Stimulated activated CD4-positive, alpha-beta T cell treated with anti-CD3 and anti-CD28 coated beads, Interleukin-1b, Interleukin-23, amount 100 ng/mL, for 1 hour (primary cell): ENCODE measurements at places on chromosomes 1 and 21.

DNA sequence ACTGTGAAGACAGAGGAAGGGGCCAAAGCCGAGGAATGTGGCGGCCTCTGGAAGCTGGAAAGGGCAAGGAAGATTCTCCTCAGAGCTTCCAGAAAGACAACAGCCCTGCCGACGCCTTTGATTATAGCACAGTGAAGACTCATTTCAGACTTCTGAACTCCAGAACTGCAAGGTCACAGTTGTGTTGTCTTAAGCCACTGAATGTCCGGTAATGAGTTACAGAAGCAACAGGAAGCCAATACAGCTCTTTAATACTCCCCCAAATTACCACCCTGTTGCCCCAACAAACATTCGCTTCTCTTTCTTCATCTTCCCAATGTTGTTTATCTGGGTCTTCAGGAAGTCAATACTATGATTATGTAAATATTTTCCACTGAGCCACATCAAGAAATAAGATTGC, 44.0 kb downstream of the ETS2 start:
- DNase-seq = no peak

DNA sequence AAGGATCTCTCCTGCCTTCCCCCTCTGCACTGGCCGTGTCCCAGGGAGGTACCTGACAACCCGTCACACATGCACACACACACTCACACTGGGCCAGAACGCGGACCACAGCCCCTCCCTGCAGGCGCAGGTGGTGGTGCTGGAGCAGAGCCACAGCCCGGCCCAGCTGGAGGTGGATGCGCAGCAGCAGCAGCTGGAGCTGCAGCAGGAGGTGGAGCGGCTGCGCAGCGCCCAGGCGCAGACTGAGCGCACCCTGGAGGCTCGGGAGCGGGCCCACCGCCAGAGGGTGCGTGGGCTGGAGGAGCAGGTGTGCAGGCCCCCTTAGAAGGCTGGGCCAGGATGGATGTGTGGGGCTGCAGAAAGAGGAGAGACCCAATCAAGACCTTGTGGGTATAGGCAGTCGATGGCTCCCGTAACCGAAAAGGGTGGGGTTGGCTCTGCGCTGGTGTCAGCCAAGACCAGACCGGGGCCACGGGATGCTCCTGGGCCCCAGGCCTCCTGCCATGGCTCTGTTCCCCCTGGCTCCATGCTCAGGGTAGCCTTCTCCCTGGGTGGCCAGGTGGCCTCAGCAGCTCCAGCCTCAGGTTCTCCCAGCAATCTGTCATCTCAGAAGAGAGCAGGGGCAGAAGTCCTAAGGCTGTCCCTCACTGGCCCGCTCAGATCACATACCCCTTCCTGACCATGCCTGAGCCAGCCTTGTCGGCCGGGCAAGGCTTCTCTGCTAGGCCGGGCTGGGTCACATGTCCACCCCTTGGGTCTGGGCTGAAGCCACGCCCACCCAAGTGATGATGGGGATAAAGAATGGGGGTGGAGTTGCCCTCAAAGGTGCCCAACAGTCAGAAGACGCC, 8.9 kb downstream of the MFAP2 start:
- no peak for DNase-seq

DNA sequence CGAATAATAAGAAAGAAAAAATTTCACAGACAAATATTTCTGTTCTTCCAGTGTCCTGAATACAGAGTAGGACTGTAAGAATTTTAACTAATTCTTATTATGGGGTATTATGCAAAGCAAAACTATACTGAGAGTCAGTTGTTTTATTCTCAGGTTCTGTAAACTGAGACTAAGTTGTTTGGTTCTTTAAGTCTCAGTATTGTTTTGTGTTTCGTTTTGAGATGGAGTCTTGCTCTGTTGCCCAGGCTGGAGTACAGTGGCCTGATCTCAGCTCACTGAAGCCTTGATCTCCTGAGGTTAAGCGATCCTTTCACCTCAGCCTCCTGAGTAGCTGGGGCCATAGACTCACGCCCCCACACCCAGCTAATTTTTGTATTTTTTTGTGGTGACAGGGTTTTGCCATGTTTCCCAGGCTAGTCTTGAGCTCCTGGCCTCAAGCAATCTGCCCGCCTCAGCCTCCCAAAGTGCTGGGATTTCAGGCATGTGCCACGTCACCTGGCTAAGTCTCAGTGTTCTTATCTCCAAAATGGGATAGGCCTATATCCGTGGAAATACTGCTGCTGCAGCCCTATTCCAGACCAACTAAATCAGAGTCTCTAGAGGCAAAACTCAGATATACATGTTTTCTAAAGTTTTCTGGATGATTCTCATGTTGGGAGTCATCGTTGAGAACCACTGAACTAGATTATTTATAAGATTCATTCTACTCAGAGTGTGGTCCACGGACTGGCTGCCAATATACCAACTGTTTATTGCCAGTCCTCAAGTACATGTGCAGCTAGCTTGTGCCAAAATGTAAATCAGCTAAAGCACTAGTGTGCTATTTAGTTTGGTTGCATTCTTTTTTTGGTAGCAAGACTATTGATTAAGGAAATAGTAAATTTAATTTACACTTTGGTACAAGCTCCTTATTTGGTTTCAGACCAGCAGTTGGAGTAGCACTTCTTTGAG, 116.6 kb downstream of the HS2ST1 start:
- no peak for DNase-seq

GRCh38 chr21:22516230-22516629, 1518.0 kb downstream of the NCAM2 start:
- no peak for DNase-seq

DNA sequence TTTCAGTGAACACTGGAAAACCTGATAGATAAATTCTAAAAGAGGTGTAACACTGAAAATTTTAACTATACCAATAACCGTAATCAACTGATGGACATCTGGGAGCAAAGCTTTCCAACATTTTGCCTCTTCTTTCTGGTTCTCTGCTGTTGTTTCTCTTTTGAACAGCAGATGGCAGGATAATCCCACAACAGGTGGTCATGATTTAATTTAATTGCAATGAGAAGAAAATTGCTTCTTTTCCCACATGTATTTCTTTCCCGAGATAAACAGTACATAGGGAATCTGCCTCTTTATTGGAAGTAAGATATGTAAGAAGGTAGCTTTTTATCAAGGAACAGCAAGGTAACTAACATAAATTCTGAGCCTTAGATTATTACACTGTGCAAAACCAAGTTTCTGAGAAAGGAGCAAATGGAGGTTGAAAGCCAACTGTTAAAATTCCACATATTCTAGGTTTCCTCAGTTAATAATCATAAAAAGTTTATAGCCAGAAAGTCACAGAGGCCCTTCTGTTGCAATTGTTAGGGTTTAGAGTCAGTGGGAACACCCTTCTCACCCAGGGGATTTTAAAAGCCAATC, 72.9 kb downstream of the RPS6KA1 start:
- DNase-seq = no peak

GRCh38 chr1:28716336-28716735, 20.4 kb upstream of the YTHDF2 start:
- DNase-seq = no peak

- DNase-seq = no peak
Observed at GRCh38 chr1:20207546-20207945, 21.2 kb upstream of the PLA2G2C start.

DNA sequence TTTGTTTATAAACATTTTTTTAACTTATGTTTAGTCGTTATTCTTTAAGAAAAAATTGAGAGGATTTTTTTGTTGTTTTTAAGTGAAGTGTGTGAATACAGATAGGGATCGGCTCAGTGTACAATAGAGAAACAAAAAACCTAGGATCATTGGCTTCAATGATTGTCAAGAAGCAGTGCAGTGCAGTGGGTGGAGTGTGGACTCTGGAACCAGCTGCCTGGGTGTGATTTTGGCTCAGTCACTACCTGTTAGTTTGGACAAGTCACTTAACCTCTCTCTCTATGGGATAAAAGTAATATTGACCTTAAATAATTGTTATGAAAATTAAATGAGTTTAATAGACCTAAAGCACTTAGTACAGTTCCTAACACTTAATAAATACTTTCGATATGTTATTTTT, 41.3 kb downstream of the SCCPDH start:
- no peak for DNase-seq

- DNase-seq = no peak
Observed at GRCh38 chr1:93672069-93672468, 9.6 kb downstream of the BCAR3 start.

DNA sequence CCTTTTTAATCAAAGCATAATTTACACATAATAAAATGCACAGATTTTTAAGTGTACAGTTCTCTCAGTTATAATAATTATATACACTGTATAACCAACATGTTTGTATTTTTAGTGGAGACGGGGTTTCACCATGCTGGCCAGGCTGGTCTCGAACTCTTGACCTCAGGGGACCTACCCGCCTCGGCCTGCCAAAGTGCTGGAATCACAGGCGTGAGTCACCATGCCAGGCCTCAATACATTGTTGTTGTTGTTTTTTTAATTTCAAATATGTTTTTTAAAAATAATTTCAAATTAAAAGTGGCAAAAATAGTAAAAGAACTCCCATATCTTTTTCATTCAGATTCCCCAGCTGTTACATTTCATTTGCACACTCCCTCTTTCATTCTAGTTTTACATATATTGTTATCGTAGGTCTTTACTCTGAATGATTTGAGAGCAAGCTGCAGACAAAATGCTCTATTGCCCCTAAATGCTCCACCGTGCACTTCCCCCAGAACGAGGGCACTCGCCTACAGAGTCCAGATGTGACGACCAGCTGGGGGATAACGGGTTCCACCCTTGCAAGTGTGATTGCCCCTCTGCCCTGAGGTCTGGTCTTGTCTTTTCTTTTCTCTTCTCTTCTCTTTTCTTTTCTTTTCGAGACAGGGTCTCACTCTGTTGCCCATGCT, 19.2 kb upstream of the RD3 start:
- no peak for DNase-seq

DNA sequence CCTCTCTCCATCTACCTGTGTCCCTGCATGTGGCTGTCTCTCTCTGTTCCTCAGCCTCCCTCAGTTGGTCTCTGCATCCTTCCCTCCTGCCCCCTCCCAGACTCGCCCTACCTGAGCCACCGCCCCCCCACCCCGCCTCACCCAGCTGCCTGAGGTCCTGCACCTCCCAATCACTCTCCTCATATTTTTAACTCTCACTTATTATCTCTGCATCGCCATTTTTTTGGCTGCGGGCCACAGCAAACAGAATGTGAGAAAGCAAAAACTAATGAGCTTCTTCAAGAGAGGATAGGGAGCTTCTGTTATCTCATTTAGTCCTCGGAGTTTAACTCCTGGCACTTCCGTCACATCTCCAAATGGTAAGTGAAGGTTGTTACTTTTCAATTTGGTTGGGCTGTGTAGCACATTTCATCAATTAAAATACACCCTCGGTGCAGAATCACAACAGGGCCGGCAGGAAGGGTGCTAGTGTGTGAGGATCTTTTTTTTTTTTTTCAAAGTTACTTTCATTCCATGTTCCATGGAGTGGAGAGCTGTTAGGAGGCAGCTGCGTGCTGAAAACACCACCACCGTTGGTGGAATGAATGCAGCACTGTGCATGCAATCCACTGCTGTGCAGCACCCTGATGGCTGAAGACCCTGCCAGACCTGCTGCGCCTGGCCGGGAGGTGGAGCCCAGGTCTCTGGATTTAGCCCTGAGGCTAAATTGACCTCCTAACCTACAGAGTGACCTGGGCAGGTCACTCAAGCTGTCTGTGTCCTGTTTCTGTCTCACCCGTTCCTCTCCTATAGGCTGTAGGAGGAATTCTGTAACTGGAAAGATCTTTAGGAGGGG, 157.2 kb upstream of the NFIA start:
- DNase-seq = no peak

GRCh38 chr1:34984435-34984792, 733 bp downstream of the TMEM35B start:
- no peak for DNase-seq

- no peak for DNase-seq
Observed at GRCh38 chr1:18948048-18948912, 8.2 kb downstream of the IFFO2 start.

DNA sequence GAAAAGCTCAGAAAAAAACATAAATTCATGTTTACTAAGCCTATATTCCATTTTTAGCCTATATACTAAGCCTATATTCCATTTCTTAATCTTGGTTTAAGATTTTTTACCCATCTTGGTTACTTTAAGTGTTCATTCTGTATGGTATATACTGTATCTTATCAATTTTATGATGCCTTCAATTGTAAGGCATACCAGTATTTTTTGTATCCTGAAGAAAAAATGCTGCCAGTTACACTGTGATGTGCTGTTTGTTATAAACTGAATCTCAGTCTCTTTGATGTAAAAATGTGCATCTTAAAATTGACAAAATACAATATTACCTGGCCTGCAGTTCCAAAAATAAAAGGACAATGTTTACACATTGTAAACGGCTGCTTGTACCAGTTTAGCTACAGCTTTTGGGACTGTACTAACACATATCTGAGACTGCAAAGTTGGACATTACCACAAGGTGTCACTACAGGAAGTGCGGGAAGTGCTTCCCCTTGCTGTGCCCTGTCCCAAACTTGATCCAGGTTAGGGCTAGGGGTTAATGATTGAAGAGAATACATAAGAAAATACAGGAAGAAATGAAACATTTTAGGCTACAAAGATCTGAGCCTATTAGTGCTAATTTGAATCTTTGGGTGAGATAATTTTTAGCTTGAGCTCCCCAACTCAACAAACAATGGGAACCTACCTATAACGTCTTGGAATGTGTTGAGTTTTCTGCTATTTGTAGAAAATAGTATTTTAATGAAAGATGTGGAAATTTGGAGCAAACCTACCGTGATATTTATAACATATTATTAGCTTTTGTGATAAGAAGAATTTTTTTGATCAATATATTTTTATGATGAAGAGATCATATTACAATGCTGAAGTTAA, 108.9 kb downstream of the LBR start:
- DNase-seq = no peak

DNA sequence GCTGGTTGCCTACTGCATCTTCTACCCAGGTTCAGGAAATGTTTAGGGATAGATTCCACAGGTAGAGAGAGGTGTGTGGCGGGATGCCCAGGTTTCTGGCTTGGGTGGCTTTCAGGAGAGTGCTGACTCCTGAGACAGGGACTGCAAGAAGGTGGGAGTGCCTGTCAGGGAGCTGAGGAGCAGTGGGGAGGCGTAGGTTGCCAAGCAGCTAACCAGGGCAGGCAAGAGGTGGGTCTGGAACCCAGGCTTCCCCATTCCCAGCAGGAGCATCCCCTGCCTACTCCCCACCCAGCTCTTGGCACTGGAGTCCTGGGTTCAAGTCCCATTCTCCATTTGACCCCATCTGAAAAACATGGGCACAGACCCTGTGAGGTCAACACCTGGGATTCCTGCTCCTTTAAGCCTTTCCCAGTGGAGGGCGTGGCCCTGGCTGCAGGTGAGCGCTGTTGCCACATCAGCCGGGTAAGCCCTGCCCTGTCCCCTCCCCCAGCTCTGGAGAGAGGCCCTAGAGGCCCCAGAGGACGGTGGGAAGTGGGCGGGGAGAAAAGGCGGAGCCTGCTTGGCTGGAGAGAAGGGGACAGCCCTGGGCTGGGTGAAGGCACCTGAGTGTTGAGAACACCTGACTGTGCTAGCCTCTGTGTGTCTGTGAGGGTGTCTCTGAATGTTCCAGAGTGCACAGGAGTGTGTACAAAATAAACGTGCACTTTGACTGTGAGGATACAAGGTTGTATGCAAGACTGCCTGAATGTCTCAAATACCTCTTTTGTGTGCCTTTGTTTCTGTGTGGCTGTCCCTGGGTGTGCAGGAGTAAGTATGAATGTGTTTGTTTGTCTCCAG, 14.0 kb upstream of the SYNC start:
- no peak for DNase-seq
